ENCODE measurements at places on chromosomes 13 and 19. TPM values are rescaled to one million over a fixed set of nuclear protein-coding genes. Genes with fewer than 3 reads are reported as not detected.

Gene ZNF416
- total RNA-seq: 10.0 TPM

Gene FGF21
- 0.44 TPM for total RNA-seq

Gene NPAS1
- 6.8 TPM for total RNA-seq

Gene B9D2
- 6.3 TPM for total RNA-seq

Gene GALP
- total RNA-seq: not detected

Gene DCLK1
- 15.4 TPM for total RNA-seq

Gene ZNF99
- 0.05 TPM for total RNA-seq

Gene CAPN12
- total RNA-seq: 9.6 TPM

Gene SMIM44
- total RNA-seq: not detected

Gene SIGLEC5
- total RNA-seq: 0.15 TPM

Gene EID2
- 21.5 TPM for total RNA-seq

Gene LILRA2
- total RNA-seq: not detected

Gene FBXO27
- 22.7 TPM for total RNA-seq

Gene ZNF491
- 2.1 TPM for total RNA-seq

Gene SPRED3
- 5.2 TPM for total RNA-seq

Gene PLIN4
- 0.35 TPM for total RNA-seq

Gene COL4A2
- 109 TPM for total RNA-seq

Gene UBA52
- 1,328 TPM for total RNA-seq

Measured in WTC11 (cell line).